CD4-positive, alpha-beta T cell treated with Interleukin-4 for 1 hour (primary cell): ENCODE measurements at places on chromosomes 7 and 10.

DNA sequence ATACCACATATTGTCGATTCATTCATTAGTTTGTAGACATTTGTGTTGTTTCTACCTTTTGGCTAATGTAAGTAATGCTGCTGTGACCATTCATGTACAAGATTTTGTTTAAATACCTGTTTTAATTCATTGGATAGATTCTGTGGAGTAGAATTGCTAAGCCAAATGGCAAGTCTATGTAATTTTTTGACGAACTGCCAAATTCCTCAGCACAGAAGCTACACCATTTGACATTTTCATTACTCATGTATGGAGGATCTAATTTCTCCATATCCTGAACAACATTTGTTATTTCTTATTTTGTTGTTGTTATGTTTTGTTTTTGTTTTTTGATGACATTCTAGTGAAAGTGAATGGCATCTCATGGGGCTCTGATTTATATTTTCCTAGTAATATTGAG, 1351.3 kb upstream of the SORCS1 start:
- DNase-seq = no peak

DNA sequence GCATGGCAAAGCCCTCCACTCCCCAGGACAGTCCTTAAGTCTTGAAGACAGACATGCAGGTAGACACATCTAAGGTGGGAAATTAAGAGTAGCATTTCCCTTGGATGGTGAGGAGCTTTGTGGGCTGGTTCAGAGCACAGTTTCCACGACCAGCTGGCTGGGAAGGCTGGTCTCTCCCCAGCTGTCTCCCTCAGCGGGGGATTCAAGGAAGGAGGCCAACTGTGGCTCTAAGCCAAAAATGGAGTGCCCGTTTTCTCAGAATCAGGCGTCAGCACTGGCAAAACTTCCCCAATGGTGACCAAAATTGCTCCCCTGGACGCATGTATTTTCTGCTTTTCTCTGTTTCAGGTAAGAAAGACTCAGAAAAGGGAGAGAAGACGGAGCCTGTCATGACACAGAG, 230.6 kb upstream of the FZD8 start:
- no peak for DNase-seq

DNA sequence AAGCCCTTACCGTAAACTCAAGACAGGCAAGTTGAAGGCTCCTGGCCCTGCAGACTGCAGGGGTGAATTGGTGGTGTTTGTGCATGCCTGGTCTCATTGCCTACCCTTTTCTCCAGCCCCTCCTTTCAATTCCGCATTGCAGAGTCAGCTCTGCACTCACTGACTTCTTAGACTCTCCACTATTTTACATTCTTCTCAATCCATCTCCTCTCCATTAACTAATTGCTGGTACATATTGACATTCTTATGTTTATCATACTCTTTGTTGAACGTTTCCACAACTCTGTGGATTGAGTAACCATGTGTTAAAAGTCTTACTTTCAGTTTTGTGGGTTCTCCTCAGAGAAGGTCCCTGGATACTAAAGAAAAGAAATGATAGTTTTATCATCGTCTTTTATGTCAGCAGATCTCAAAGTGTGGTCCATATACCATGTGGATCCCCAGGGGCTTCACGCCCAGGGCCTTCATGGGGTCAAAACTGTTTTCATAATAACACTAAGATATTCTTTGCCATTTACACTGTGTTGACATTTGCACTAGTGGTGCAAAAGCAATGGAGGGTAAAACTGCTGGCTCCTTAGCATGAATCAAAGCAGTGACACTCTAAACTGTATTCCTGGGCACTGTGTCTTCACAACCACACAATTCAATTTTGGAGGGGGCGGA, 135.4 kb upstream of the FZD1 start:
- DNase-seq = no peak

- no peak for DNase-seq
Measured at GRCh38 chr7:38316733-38317360, 43.4 kb upstream of the TARP start.

- DNase-seq = no peak
Measured at GRCh38 chr7:116229366-116229765, 19.0 kb downstream of the TES start.

DNA sequence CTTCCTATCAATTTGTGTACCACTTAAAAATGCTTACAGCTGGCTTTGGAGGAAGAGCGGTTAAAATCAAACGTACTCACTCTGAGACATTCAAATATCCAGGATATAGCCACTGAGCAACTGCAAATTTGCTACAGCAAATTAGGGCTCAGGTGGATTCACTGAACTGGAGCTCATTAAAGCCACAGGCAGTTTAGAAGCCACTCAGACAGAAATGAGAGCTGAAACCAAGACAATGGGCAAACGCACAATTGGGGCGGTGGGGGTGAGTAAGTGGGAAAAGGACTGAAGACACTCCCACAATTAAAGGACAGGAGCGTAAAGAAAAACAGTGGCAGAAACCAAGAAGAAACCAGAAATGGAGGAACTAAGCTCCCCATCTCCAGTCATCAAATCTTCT, 20.5 kb downstream of the MPP7 start:
- DNase-seq = no peak

GRCh38 chr7:21690705-21691104, 147.9 kb downstream of the DNAH11 start:
- DNase-seq = no peak

DNA sequence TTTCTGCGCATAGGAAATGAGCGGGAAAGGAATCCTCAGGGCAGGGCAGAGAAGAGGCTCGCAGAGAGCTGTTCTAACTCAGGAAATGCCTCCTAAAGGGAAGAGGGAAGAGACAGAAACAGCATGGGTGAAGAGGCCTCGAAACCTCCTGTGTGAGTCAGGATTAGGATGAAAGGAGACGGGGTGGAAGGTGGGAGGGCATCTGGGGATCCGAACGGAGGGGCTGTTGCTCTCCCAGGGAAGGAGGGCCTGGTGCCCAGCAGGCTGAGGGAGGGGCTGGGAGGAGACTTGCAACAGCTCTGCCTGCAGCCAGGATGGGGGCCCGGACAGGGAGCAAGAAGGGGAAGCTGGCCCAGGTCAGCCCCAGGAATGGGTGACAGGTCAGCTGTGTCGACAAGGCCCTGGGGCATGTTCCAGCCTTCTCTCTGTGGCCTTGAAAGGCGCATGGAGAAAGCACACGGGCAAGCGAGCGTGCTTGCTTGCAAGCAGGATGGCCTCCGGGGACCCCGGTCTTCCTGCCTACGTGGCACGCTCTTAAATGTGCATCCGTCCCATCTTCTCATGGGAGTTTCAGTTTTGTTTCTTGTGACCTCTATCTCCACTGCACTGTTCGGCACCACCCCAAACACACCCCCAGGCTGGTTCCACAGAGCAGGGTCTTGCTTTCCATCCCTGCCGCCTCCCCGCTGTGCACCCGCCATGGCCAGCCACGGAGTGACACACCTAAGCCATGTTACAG, 63.5 kb downstream of the HIPK2 start:
- no peak for DNase-seq

DNA sequence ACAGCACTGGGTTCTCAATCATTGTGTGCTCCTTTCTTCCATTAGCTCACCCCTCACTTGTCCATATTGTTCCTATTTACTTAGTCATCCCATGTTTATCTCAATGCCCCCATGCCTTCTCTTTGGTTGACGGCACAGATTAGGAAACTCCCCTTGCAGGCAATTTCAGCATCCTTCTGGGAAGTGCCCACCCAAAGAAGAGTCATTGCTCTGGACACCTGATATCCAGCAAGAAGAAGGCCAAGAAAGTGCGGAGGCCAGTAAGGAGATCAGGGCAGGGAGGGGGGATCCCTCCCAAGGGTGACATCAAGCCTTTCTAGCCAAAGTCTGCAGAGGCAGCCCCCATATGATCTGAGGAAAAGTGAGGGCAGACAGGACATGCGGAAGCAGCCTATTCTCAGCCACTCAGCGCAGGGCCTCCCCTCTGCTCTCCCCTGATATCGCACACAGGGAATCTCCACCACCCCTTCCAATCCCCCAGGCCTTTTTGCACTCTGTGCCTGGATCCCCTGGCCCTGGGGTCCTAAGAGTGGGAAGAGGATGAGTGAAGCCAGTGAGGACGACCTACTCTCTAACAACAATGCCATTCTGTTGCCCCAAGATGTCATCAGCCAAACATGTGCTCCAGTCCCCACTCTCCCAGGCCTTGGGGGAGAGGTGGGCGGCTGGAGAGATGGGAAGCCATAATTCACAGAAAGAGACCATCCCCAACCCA, 1.8 kb downstream of the TRPV6 start:
- DNase-seq = no peak
